ENCODE measurements at places on chromosomes 5 and 9.

- no peak for DNase-seq
These were observed 165.6 kb upstream of the CCDC152 start for GRCh38 chr5:42591015-42591414.

GRCh38 chr5:40405230-40405629, 274.5 kb upstream of the PTGER4 start:
- no peak for DNase-seq

GRCh38 chr9:73081979-73082657, 69.5 kb upstream of the ANXA1 start:
- no peak for DNase-seq

- DNase-seq, result no peak
These were observed 218.1 kb downstream of the AP3B1 start for GRCh38 chr5:78076351-78076750.

GRCh38 chr5:136080483-136081216, 51.9 kb downstream of the TGFBI start:
- DNase-seq, result no peak

- DNase-seq, result no peak
These were observed 50.7 kb downstream of the DBH start for GRCh38 chr9:133686642-133687575.

DNA sequence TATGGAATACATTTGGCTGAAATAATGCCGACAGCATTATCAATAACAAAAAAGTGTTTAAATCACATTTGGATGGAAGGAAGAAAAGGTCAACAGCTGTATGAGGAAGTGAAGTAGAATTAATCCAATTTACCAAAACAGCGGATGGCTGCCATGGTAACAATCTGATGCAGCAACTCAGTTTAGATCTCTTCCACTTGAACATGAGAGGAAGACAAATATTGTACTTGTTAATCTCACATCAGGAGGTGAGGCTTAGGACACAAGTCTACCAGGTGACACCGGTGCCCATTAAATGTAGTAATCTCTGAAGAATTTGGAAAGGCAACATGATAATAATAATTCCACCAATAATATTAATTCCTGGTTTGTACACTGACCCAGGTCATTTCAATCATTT, 2.4 kb downstream of the RASEF start:
- no peak for DNase-seq

GRCh38 chr9:128022886-128023285, 42.1 kb upstream of the EEIG1 start:
- DNase-seq, result no peak

DNA sequence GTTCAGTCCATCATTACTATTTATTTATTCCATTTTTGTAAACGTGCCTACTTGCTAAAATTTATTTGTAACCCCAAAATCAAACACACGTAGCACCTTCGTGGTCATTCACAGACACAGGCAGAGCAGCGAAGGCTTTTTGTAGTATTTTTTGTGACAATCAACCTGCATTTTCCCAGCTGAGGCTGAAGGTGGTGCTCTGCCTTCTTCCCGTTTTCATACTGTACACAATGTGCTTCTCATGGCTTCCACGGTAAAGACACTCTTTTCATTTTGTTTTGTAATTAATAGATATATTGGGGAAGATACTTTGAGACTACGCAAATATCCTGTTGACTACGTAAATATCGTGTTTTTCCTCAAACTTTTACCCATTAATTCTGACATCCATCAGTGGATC, 19.4 kb downstream of the DAP start:
- no peak for DNase-seq

DNA sequence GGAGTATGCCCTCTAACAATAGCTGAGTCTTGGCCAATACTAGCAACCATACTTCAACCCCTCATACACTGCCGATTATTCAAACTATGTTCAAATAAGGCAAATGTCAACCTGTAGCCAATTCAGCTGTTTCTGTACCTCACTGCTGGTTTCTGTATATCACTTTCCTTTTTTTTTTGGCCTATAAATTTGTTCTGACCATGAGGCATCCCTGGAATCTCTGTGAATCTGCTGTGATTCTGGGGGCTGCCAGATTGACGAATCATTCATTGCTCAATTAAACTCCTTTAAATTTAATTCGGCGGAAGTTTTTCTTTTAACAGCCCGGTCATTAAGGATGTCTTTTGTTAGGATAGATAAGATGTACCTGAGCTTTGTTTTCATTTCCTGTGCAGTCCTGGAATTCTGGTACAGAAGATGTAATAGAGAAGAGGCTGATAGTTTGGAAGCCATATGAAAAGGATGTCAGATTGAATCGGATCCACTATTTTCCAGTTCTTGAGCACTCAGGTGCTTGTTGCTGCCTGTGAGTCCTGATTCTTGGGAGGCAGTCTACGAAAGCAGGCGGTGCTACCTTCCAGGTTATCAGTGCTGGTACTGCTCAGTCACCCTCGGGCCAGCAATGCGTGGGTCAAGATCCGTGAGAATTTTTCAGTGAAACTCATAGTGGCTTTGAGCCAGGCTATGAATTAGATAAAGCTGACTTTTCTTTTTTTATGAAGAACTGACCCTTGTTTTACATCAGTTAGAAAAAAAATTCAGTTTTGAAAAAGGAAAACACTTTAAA, 106.2 kb upstream of the TUT7 start:
- no peak for DNase-seq

DNA sequence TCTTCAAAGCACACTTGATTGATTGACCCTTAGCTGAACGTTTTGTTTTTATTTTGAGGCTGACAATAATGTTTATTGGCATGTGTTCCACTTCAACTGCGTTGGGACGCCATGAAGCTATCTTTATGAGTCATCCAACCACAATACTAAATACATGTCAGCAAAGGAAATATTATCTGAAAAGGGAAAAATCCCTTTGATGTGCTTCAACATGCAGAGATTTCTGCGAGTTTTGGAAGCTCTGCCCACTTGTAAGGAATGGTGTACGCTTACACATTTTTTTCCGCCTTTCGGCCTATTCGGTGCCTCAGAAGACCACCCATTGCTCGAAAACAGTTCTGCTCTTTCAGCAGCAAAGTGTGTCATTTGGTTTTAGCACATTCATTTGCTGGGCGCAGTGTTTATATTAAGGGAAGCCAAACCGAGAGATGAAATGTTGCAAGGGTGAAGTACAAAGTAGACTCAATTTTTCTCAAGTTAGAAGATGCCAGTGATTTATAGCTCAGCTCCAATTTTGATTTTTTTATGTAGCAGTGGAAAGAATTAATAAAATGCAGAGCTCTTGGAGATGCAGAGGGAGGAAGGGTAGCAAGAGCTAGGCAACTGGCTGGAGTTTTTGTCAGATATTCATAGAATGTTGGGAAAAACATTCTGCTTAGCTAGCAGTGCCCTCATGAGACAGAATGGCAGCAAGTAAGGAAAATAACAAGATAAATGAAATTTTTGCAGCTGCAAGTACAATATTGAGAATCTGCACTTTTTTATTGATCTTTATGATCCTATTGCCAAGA, 68.9 kb downstream of the PRDM6 start:
- DNase-seq, result no peak

GRCh38 chr9:87461256-87461655, 36.4 kb upstream of the DAPK1 start:
- no peak for DNase-seq

DNA sequence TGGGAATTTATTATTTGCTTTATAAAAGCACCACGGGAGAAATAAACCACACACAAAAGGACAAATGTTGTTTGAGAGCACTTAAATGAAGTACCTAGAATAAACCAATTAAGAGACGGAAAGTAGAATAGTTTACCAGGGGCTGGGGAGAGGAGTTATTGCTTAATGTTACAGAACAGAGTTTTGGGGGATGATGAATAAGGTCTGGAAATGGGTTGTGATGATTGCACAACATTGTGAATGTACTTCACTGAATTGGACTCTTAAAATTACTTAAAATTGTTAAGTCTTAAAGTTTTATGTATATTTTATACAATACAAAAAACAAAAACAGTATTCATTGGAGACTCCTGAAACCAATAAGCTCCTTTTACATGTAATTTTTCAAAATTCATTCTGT, 1.5 kb downstream of the ZBTB43 start:
- no peak for DNase-seq

All from NCI-H1694 (cell line).